ENCODE measurements at places on chromosomes 4 and X.

DNA sequence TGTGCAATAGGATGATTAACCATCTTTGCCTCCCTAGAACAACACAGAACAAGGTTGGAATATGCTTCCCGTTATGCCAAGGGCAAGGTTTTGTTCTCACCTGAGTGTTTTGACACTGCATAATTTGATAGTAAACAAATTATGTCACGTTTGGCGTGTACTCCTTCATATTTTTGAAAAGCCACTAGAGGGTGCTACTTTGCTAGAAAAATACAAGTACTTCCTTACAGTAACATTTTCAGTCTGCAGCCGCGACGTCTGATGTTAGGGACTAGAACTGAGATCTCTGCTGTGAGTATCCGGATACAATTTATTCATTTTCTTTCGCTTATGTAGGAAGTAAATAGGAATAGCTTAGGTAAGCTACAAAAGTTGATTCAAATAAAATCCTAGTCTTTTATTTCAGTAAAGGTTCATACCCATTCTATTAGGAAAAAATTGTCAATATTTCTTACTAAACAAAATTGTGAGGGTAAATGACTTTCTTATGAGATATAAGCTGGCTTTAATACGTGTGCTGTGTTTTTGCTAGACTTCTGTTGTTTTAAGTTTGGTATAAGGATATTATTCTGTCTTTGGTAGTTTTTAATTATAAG is 181.1 kb upstream of the WDFY3 start:
- no peak for DNase-seq

DNA sequence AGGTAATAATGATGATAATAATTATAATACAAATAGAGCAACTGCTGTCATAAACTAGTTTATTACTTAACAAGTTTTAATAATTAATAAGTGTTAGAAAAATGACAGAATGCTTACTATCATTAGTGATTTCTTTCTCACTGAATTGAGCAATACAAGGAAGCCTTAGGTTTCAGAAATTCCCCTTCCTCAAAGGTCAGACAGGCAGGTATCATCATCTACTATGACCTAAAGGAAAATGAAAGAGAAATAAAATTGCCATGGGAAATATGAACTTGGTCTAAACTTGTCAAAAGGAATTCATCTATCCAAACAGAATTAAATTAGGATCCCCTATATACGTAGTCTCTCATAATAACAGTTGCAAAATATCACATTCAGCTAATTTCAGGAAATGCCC is 56.3 kb upstream of the SLC7A11 start:
- DNase-seq = no peak

GRCh38 chr4:111466811-111467604 is 678.2 kb upstream of the FAM241A start:
- no peak for DNase-seq

- DNase-seq = no peak
Observed at GRCh38 chr4:174332741-174333493, 49.2 kb downstream of the CEP44 start.

DNA sequence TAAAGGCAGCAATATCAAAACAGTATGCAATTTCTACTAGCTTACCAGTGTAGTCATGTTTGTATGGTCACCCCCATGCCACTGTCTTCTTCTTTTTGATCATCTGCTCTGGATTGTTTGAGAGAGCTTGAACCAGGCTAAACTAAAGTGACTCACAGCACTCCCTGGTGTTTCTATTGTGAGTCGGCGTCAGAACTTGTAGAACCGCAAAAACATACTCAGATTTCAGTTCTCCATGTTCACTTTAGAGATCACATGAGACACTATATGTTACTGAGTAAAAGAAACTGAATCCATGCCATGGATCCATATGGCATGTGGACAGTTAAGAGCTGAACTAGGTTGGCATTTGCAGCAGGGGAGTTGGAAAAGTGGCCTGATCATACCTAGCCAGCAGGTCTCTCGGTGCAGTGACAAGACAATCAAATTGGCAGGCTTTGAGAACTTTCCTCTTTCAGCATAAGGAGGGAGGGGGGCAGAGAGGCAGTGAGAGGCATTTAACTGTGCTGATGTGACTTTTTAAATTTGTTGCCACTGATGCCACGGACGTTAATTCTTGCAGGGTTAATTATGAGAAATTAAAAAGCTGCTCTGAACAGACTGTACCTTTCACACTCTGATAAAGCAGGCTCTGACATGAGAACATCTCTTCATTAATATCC is 88.4 kb downstream of the AFF2 start:
- DNase-seq = no peak

- no peak for DNase-seq
Observed at GRCh38 chr4:182251116-182251515, 7.9 kb downstream of the TENM3 start.

GRCh38 chrX:16023790-16024734 is 99.3 kb upstream of the GRPR start:
- no peak for DNase-seq

GRCh38 chrX:108397627-108398391 is 40.4 kb downstream of the COL4A6 start:
- DNase-seq = no peak

- DNase-seq = no peak
Observed at GRCh38 chr4:177403746-177404145, 38.5 kb downstream of the AGA start.

GRCh38 chr4:83569987-83570386 is 34.1 kb downstream of the GPAT3 start:
- DNase-seq = peak; percentile 32

GRCh38 chrX:78116365-78116764 is 12.3 kb downstream of the PGK1 start:
- no peak for DNase-seq

DNA sequence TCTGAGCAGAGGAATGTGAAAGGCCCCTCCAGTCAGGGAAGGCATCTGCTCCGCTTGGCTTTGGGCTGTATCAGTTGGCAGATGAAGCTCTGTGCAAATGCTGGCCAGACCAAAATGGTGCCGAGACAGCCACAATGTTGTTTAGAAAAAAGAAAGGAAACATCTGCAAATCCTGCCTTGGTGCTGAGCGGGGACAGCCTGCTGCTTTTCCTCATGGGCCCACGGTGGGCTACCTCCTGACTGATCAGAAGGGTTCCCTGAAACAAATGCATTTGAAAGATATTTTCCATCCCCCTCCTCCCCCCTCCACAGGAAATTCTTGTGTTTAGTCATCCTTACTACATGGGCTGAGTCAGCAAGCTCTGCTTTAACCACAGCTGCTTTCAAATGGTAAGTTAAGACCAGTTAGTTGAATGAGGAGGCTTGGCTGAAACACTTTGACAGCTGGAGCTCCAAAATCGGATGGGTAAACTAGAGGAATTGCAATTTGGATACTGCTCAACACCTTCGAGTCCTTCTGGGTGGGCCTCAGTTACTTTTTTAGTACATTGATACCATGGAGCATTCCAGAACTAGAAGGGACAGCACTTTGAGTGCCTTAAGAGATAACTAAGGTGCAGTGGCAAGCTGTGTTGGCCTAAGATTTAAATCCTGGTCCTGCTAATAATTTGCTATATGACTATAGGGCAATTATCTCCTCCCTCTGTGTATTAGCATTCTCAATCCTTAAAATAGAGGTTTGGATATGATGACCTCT is 36.0 kb downstream of the PLAC1 start:
- DNase-seq = no peak

- no peak for DNase-seq
Observed at GRCh38 chr4:19508442-19508841, 743.3 kb upstream of the SLIT2 start.

- no peak for DNase-seq
Observed at GRCh38 chr4:34269613-34270012, 1974.7 kb downstream of the ARAP2 start.

DNA sequence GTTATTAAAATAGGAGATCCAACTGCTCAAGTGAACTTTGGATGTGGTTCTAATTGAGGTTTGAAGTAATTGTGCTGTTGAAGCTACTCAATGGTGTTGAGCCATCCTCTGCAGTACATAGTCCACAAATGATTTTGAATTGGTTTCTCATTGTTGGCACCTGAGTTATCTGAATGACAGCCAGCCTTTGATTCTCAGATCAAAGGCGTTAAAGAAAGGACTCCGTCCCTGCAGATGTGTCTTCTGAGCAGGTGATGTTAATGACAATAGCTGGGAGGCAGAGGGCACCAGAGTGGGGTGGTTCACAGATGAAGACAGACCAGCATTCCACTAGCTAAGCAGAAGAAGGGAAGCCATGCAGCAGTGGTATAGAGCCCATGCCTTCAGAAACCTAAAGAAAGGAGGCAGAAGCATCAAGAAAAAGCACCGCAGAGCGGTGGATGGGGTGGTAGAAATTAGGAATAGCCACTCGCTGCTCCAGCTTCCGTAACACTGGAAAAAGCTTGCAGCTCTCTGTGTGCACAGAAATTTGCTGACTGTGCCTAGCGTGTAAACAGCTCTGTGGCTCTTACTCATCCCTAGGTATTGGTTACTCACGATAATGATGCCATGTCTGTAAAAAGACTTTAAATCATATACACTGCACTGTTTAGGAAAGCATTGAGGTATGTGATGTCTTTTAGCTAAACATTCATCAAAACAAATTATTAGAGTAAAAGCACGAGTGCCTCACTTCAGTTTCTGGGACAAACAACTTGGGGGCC is 79.2 kb upstream of the CLCN4 start:
- no peak for DNase-seq

DNA sequence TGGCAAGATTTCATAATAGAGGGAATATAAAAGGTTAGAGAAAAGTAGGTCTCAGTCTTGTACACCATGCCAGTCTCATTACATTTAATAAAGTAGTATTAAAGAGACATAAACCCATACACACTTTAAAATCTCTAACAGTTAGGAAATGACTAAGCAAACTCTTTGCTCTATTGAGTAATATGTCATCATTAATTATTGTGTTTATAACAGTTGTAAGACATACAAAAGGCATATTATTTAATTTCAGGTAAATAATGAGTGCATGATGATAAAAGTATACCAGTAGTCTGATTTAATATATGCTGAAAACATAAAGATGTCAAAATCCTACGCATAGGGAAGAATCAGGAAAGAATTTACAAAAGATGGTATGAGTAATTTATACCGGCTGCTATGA is 31.0 kb upstream of the FGG start:
- no peak for DNase-seq

- DNase-seq = no peak
Observed at GRCh38 chr4:175930471-175930870, 118.4 kb upstream of the GPM6A start.

- DNase-seq = no peak
Observed at GRCh38 chr4:74268643-74269042, 39.6 kb upstream of the EPGN start.

- DNase-seq = no peak
Observed at GRCh38 chr4:162366146-162366545, 202.3 kb upstream of the FSTL5 start.

DNA sequence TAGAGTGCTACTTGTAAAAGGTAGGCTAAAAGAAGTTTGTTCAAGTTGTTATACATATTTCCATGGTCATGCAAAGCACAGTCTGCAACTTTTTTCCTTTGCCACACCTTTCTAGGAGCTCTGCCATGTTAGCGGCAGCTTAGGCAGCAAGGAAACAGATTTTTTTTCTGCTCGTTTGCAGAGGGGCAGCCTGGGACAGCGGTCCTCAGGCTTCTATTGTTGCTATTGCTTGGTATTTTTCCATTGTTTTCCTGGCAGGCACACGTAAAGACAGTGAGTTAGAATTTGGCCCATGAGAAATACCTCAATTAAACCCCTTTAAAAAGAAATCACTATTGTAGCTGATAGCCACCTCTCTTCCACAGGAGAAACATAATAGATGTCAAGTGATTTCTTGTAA is 391.4 kb downstream of the SH2D1A start:
- DNase-seq = no peak

GRCh38 chrX:9644335-9644734 is 121.3 kb downstream of the GPR143 start:
- DNase-seq = no peak

- no peak for DNase-seq
Observed at GRCh38 chr4:36446275-36446674, 164.9 kb downstream of the DTHD1 start.
